ENCODE measurements at places on chromosomes 3 and 15.

DNA sequence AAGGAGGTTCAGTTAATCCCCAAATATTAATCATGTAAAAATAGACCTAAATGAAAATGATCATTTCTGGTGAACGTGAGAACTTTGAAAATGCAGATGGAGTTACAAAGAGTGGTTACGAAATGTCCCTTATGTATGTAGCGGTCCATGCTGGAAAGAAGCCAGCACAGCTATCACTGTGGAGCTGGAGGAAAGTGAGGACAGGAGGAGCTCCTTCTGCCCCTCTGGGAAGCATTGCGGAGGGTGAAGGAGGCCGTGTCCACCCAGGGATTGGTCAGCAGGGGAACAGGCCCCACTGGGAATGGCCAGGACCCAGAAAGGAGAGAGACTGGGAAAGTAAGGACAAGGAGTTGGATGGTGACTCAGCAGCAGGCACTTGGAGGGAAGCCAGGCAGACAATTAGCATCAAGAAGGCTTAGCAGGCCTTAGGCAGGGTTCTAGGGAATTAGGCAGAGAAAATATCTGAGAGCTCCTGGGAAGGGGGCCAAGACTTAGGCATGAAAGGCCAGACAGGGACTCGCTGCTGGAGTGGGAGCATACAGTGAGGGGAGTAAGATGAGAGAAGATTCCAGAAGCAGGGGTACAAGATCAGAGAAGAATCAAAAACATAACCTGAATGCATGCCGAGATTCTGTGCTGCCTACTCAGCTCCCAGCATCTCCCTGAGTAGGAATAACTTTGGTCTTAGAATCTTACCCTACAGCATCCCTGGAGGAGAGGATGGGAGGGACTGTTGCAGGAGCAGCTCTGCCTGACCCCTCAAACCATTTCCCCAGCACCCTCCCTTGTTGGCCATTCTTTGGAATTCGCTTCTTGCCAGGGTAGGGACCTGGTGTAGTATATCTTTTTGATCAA lies 171.0 kb upstream of the UMPS start:
- no peak for DNase-seq

DNA sequence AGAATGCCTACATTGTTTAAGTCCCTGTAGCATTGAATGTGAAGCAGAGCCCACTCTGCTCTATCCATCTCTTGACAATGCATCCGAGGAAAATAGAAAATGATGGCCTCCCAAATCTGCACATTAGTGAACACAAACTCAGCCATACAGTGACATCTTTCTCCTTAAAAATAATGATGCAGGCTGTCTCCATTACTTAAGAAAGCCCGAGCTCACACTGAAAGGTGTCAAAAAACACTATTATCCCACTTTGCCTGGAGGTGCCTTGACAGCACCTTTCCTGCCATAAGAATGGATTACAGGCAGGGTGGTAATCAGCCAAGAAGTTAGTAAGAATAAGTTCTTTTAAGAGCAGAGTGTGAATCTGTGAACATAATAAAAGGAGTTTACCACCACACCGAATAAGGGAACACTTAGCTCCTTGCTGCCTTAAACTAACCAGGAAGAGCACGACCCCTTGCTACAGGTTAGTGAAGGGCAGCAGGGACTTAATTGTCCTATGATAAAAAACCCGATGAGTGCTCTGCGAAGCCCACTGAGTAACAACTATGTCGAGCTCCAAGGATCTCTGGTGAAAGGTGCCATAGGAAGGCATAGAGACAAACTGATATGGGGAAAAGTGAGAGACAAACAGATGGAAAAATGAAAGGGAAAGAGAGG lies 123.2 kb upstream of the TUSC7 start:
- no peak for DNase-seq

DNA sequence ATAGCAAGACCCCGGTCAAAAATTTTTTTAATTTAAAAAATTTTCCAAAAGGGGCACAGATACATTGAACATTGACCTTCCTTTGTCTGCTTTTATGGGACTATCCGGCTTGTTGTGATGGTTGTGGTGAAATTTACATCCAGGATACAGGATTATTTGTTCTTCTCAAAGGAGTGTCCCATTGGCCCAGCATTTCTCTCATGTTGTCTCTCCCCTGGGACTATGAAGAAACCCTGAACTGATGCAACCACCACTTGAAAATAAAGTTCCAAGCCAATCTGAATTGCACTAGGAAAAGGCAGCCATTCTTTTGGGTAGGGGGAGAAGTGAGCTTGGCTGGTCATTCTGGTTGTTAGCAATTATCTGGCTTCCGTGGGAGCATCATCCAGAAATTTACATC lies 58.4 kb downstream of the PPARG start:
- no peak for DNase-seq

DNA sequence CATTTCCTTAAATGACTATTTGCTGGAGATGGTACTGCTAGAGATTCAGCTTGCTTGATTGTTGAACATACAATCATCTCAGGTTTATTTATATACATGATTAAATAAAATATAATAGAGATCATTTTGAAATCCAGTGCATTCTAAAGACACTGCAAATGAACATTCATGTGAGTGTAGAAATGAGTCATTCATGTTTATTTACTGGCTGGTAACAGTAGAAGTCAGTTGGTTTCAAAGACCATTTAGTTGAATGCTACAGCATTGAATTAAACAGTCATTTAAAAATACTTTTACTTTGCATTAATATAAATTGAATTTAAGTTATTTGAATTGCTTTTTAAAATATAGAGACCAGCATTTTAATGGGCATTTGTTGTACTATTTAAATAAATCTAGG lies 551.9 kb upstream of the GOLIM4 start:
- no peak for DNase-seq

GRCh38 chr3:141680620-141681389 lies 57.3 kb upstream of the RNF7 start:
- no peak for DNase-seq

All from inflammatory macrophage treated with lipopolysaccharide for 4 hours (primary cell).